Non-pigmented ciliary epithelial cell (primary cell): ENCODE measurements at places on chromosomes 5 and 9.

DNA sequence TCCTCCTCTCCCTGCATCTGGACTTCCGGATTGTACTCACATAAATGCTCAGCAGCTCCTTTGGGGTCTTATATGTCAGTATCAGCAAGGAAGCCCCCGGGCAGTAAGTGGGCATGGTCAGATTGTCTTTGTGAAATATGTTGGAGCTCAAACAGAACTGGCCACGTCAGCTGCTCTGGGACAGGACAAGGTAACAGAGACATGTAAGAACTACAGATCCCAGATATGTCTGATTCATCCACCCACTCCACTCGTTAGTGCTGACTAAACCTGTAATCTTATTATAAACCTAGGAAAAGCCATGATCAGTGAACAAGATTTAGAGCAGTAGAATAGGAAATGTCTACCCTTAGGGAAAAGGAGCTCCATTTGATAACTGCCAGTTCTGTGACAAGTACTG, 561.8 kb downstream of the CETN3 start:
- DNase-seq = peak; percentile 34

- no peak for DNase-seq
Observed at GRCh38 chr5:175494264-175495183, 16.2 kb downstream of the SFXN1 start.

- DNase-seq = no peak
Observed at GRCh38 chr5:140338908-140339307, 7.5 kb downstream of the HBEGF start.

DNA sequence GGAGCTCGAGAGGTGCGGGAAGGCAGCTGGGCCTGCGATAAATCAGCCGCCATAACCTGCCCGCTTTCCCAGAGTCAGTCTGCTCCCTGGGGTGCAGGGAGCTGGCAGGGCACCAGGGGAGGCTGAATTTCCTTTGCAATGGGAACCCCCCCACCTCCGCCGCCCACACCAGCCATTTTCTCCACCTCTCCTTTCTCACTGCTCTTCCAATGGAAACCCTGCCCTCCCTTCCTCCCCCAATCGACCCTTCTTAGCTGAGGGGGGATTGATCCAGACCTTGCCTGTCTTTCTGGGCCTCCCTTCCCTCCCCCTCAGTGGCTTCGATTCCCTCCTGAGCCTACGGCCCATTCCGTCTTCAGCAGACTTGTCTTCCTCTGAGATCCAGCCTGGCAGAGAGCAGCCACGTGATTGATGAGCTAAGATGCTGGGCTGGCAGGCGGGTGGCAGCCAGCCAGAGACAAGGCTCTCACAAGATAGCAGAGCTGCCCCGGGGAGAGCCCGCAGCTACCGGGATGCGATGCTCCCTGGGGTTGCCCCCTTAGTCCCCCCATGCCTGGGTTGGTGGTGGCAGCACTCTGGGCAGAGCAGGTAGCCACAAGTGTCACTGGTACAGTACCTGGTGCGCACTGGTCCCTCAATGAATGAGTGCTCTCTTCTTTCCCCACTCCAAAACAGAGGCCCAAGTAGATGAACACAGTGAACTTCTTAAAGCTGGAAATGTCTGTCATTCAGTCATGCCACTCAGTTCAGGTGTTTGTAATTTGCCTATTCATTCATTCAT, 53.7 kb upstream of the FABP6 start:
- no peak for DNase-seq

DNA sequence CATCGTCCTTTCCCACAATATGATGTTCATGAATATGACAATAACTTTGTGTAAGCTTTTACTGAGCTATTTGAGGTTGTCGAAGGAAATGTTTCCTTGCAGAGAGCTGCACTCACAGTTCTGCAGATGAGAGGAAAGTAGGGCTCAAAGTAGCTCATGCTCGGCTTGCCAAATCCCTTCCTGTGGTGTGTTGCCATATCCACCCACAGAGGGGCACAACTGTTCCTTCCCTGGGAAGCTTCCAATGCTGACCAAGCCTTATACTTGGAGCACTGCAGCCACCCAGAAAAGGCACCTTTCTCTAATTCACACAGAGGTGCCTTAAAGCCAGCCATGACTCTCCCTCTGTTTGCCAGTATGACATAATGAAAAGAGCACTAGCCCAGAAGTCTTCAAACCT, 390.3 kb downstream of the CAAP1 start:
- no peak for DNase-seq
